ENCODE measurements at places on chromosomes 2 and 18. TPM values are rescaled to one million over a fixed set of nuclear protein-coding genes. Genes with fewer than 3 reads are reported as not detected.

Gene CAVIN2
- 24.1 TPM for total RNA-seq

Gene CCDC148
- total RNA-seq = 9.1 TPM

Gene PTMA
- 2,614 TPM for total RNA-seq

Gene ESPNL
- 2.4 TPM for total RNA-seq

Gene SCN2A
- total RNA-seq = 18.5 TPM

Gene SLC5A7
- total RNA-seq = not detected

Gene OTOS
- total RNA-seq = not detected

Gene SYT4
- under 0.01 TPM for total RNA-seq

Gene CNGA3
- 0.18 TPM for total RNA-seq

Gene RNF181
- total RNA-seq = 213 TPM

Gene MYL1
- not detected for total RNA-seq

Gene PROKR1
- total RNA-seq = not detected

Gene PCGF1
- 27.5 TPM for total RNA-seq

Gene SPDYA
- total RNA-seq = 6.5 TPM

Gene FSIP2
- 1.6 TPM for total RNA-seq

Gene ANKRD12
- 35.3 TPM for total RNA-seq

Gene SP140L
- total RNA-seq = 16.0 TPM

Gene C2orf78
- not detected for total RNA-seq

Gene ATP6V1B1
- total RNA-seq = 0.09 TPM

Gene CSRNP3
- total RNA-seq = 3.4 TPM

Gene NOL4
- not detected for total RNA-seq

Gene CABYR
- total RNA-seq = 7.3 TPM

Gene RAD51AP2
- not detected for total RNA-seq

Gene PIK3C3
- total RNA-seq = 157 TPM

Gene TGOLN2
- total RNA-seq = 90.3 TPM

Gene SLC66A2
- total RNA-seq = 24.6 TPM

Gene MPV17
- 92.8 TPM for total RNA-seq

Gene FER1L5
- total RNA-seq = 0.98 TPM

Gene HOXD10
- not detected for total RNA-seq

Gene FBXO48
- 0.99 TPM for total RNA-seq

Gene SNED1
- total RNA-seq = 105 TPM

Data from fibroblast of the aortic adventitia (primary cell).